ENCODE measurements at places on chromosomes 5 and 9. TPM values are rescaled to one million over a fixed set of nuclear protein-coding genes. Genes with fewer than 3 reads are reported as not detected.

Gene ARID3C
- total RNA-seq = not detected

Gene CDKN2B
- 58.3 TPM for total RNA-seq

Gene MARCOL
- not detected for total RNA-seq

Gene FAM153A
- not detected for total RNA-seq

Gene PCDHB4
- total RNA-seq = under 0.01 TPM

Gene SLC28A3
- total RNA-seq = 0.43 TPM

Gene PCDHA12
- total RNA-seq = under 0.01 TPM

Gene GPRIN1
- 3.5 TPM for total RNA-seq

Gene TAF1L
- total RNA-seq = not detected

Gene COMMD10
- total RNA-seq = 26.4 TPM

Gene ASPN
- total RNA-seq = 1.6 TPM
